CD4-positive, alpha-beta T cell treated with Interleukin-17A for 4 hours (primary cell): ENCODE measurements at places on chromosomes 2 and 18.

GRCh38 chr2:141555876-141556470 lies 574.8 kb downstream of the LRP1B start:
- DNase-seq: no peak

DNA sequence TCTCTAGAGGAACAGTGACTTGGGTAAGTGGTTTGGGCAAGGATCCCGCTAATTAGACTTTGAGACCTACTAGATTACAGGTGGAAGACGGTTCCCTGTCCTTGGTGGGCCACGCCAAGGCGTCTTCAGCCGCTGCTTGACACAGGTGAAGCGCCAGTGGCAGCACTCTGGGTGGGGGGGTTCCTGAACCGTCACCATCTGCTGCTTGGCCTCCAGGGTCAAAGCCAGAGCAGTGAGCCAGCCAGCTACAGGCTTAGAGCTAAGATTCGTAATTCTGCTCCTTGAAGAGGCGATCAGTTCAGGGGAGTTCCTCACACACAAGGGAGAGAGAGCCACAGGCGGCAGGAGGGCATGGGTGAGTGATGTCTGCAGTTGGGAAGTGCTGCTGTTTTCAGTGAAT lies 39.4 kb upstream of the RBM44 start:
- no peak for DNase-seq

DNA sequence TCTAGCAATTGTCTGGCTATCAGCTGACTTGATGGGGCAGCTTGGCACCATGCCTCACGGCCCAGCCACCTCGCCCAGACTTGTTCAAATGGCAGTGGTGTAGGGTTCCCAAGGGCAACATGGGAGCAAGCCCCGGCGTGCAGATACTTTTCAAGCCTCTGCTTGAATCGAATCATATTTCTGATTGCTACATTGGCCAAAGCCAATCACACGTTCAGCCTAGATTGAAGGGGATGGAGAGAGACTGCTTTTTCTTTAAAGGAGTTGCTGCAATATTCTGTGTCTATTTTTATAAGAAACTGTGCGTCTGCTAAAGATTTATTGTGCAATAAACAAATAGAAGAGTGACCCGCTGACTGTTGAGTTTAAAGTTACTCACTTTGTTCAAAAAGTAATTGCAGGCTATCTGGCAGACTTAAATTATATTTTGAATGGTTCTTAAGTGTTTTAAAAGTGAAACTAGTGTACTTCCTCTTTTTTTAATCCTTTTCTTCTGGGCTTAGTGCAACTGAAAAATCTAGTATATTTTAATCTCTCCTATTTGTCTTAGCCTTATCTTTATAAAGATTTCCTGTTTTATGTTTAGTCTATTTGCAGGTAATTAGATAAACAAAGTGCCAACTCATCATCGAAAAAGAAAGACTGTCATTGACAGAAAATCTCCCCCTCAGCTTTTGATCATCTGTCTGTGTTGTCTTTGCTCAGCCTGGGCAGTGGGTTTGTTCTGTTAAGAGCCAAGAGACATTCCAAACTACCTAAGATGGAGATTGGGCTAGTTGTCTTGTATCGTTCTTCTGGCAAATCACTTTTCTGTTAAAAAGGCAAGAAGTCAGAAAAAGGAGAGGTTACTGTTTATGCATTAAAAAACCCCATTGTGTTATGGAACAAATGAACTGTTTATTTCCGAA lies 156.1 kb downstream of the TPGS2 start:
- no peak for DNase-seq

GRCh38 chr18:46716827-46717226 lies 40.0 kb downstream of the ST8SIA5 start:
- DNase-seq: no peak

- DNase-seq: no peak
Measured at GRCh38 chr18:10040287-10041011, 126.6 kb downstream of the VAPA start.

- no peak for DNase-seq
Measured at GRCh38 chr18:48133671-48134251, 203.3 kb upstream of the SMAD2 start.

GRCh38 chr2:30677861-30678385 lies 129.3 kb downstream of the CAPN13 start:
- DNase-seq: no peak

GRCh38 chr2:50582164-50582563 lies 449.8 kb downstream of the NRXN1 start:
- DNase-seq: no peak
